Cerebellum (tissue), 4 donors: ENCODE measurements at places on chromosomes 6 and 20. TPM values are rescaled to one million over a fixed set of nuclear protein-coding genes. Genes with fewer than 3 reads are reported as not detected.

DNA sequence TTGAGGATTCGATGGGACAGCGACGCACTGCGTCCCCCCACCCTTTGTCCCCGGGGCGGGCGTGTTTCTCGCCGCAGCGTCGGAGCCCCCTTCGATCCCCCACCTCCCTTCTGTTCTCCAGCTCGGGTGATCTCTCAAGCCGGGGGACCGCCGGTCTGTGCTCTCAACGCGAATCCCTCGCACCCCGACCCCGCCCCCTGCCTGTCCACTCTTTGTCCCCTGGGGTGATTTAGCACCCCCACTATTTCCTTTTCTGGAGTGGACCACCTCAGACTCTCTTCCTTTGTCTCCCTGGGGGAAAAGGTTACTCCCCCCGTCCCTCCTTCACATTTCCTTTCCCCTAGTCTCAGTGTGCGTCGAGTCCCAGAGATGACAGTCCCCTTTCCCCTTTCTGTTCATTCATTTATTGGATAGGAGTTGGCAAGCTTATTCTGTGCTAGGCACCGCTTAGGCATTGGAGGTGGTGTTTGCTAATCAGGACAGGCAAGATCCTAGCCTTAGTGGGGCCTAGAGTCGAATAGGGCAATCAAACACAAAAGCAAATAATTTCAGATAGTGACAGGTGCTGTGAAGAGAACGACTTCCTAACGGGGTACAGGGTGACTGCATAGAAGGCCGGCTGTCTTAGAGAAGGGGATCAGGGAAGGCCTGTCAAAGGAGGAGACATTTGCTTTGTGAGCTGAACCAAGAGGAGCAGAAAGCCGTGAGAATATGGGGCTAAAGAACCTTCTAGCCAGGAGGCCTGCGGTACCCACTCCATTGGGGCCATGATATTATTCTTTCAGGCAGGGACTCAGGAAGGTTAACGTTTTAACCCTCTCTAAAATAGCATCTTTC lies 741 bp downstream of the PTPN1 start:
- peak; percentile 15 for DNase-seq

- DNase-seq = peak; percentile 25
These were observed 319.9 kb downstream of the TRDN start for GRCh38 chr6:123316733-123317323.

DNA sequence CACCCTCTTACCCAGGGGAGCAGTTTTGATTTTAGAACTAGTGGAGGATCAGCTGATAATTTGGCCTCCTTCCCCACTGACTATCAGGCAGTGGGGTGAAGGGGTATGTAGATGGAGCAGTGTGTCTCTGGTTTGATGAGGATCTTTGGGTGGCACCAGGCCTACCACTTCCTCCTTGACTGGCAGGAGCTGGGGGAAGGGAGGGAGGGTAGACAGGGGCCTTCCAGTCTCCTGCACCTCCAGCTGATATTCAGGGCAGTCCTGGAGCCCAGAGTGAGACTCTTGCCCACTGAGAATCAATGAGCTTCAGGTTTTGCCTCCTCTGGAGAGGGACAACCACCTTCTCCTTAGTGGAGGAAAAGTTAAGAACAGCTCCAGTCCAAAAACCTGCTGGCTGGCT lies 3.2 kb downstream of the DEF6 start:
- no peak for DNase-seq

DNA sequence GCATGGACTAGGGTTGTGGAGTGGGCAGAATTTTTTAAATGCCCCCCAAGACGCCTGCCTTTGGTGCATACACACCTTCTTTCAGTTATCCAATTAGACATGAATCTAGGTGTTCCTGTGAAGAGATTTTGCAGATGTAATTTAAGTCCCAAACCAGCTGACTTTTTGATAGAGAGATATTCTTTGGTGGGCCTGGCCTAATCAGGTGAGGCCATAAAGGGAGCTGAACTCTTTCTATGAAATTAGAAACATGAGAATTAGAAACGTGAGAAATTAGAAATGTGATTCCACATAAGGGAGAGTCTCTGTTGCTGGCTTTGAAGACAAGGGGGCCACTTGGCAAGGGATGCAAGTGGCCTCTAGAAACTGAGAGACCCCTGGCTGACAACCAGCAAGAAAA lies 36.4 kb upstream of the TTPAL start:
- no peak for DNase-seq

YTHDF1 gene
- 18.8 TPM for total RNA-seq

DNA sequence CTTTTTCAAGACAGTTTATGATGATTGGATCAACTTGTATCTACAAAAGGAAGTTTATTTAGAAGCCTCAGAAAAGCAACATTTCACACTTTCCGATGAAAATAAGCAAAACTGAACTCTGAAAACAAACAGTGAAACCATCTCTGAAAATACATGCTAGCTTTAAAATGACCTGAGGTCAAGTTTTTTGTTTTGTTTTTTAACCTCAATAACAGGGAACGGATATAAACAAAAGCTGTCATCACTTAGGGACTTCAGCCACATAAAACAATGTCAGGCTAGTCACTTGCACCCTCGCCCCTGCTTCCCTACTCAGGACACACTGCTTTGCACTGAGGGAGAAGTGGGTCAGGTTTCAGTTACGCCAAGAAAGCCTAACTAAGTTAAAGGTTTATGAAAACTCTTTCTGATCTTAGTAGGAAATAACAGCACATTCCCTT lies 11.6 kb downstream of the BACH2 start:
- no peak for DNase-seq

PREP gene
- 29.3 TPM for total RNA-seq

DNA sequence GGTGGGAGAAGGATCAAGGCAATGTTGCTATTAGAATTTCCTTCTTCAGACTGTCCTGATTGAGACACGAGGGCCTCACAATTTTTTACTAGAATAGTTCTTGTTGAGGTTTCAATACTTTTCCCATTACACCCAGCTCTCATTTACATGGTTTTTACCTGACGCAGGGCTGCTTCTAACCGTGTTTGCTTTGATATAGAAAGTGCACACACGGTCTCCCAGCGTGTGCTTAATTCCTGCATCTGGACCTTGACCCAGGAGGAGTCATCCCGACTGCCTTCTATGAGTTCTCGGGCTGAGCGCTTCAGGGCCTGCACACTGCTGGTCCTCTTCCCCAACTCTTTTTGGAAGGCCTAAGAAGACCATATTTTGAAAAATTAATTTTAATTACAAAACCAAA lies 160.2 kb downstream of the DST start:
- DNase-seq = no peak

DNA sequence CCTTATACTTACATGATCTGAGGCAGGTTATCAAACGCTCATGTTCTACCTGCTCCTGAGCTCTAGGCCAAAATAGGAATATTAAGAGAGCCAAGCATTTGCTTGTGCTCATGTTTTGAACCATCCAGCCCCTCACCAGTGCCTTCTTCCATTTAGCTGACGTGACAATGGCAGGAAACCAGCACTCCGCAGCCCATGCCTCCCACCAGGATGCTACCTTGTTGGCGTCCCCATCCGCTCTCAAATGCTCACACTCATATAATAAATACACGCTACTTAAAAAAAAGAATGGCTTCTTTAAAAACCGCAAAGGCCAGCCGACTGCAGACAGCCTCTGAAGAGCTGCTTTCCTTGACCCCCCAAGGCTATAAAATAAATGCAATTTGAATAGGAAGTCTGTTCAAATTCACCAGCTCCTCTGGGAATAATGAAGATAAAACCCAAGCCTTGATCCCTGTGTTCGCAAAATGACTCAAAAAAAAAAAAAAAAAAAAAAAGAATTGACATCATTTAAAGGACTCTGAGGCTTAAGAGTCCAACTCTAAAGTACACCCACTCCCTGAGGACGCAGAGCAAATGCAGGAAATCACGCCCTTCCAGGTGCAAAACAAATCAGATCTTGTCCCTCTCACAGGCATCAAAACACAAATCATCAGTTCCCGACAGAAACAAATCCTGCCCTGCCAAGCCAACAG lies 29.0 kb downstream of the RNASET2 start:
- DNase-seq = no peak

GRCh38 chr6:127503022-127503421 lies 16.1 kb downstream of the MTCL3 start:
- no peak for DNase-seq

DNA sequence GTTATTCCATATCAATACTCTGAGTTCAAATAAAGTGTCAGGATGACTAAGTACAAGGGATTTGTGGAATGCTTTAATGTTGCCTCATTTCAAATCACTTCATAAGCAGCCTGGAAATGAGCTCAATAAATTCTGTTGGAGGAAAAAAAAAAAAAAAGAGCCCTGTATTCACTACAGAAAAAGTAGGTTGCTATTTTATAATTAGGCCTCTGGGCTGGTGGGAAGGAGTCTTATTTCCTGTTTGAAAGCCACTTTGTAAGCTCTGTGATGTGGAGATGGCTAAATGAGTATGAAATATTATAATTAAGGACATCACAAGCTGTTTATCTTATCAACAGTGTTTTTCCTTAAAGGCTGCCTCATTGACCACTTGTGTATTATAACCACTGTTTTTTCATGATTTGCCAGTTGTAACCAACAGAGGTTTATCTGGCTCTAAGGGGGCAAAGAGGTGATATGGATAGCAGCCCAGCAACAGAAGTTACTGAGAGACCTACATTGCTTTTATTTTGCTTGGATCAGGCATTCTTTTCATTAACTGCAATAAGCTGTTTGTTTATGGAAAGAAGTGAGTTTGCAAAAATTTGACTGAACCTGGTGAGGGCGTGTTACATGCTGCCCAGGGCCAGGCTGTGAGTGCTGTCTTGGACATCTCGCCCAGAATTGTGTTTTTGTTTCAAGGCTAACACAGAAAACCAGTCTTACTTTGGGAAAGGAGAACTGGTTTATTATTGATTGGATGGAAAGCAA lies 563.3 kb upstream of the MAP3K7 start:
- no peak for DNase-seq

FITM2 gene
- total RNA-seq = 9.0 TPM

GABRR2 gene
- total RNA-seq = 0.45 TPM

DNA sequence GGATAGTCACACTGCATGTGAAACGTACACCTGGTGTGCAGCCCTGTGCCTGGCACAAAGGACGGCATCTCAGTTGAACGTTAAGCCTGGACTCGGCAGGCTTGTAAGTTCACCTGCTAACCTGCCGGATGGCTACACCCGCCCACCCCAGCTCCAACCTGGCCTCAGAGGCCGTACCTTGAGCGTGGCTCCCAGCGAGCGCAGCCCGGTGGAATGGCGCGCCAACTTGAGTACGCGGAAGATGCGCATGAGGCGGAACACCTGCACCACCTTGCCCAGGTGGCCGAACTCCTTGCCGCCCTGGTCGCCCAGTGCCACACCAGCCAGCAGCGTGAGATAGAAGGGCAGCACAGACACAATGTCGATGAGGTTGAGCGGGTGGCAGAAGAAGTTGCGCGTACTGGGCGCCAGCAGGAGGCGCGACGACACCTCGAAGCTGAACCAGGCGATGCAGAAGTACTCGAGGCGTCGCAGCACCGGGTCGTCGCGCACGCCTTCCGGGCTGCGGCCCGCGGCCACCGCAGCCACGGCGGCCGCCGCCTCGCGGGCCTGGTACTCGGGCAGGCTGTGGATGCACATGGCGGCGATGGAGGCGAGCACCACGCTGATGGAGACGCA lies 3.3 kb downstream of the KCNS1 start:
- no peak for DNase-seq

GRCh38 chr6:123676793-123677192 lies 40.0 kb upstream of the TRDN start:
- DNase-seq = no peak

BHLHE23 gene
- not detected for total RNA-seq

CTCFL gene
- not detected for total RNA-seq

CAP2 gene
- total RNA-seq = 13.8 TPM

- no peak for DNase-seq
These were observed 31.9 kb downstream of the PIGU start for GRCh38 chr20:34644951-34645350.

DNA sequence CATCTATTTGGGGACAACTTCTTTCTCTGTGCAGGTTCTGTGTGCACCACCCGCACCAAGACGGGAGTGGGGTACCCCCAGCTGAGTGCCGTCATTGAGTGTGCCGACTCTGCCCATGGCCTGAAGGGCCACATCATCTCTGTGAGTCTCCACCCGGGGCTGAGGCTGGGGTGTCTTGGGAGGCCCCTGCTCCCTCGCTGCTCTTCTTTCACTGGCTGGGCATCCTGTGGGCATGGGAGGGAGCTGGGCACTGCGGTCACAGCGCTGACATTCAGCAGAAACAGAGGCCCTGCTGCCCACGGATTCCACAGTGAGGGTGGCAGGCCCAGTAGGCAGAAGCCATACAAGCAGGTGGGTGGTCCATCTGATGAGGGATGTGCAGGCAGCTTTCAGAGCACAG lies 40.4 kb downstream of the GMPR start:
- no peak for DNase-seq

GRCh38 chr20:41004531-41005360 lies 23.9 kb upstream of the TOP1 start:
- DNase-seq = peak; percentile 32

DNA sequence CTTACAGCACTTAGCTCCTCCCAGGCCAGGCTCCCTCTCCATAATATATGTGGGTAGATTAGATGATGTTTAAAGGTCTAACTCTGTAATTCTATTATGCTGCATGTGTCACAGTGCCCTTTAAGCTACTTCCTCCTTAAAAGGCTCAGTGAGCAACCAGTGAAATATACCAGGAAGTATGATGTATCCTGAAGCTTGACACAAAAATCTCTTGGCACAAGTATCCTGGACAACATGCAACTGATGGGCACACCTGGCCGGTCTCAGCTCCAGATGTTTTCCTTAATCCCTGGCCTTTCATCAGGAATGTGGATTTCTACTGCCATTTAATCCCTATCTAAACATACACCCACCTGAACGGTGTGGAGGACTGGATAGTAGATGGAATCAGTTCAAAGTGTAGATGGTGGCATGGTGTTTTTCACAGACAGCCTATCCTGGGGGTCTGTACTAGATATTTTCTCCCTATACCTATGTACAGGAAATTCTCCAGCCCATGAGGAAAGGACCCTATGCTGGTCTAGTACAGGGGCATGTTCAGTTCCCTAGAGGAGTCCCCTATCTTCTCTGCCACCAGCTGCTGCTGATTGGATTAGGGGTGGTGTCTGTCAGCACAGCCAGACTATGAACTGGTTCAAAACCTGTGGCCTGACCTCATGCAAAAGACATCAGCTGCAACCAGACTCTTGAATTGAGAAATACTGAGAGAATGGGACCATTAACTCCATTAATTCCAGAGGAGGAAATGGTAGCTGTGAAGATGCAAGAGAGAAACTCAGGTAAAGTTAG lies 59.4 kb upstream of the CITED2 start:
- no peak for DNase-seq

IL17F gene
- not detected for total RNA-seq

GRCh38 chr6:126372626-126373025 lies 32.7 kb downstream of the CENPW start:
- DNase-seq = no peak

GRCh38 chr6:6841571-6841970 lies 253.1 kb downstream of the LY86 start:
- no peak for DNase-seq

DNA sequence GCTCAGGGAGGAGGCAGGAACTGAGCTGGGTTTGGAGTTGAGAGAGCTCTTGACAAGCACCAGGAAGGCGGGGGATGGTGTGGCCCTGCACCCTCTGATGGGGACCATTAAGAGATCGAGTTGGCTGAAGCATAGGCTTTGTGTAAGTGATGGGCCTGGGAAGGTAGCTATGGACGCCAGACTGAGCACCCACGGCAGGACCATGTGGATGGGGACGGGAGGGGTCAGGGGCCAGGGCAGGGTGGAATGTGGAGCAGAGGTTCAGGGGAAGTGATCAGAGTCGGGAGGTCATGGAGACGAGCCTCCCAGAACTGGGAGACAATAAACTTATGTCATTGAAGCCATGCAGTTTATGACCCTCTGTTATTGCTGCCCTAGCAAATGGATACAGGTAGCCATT lies 81.7 kb downstream of the PLG start:
- no peak for DNase-seq

GRCh38 chr20:46979603-46980241 lies 85.1 kb downstream of the EYA2 start:
- DNase-seq = no peak
